ENCODE measurements at places on chromosomes 12 and 14.
A peak's percentile ranks its signal among the peaks of the same experiment; 100 is the strongest.

DNA sequence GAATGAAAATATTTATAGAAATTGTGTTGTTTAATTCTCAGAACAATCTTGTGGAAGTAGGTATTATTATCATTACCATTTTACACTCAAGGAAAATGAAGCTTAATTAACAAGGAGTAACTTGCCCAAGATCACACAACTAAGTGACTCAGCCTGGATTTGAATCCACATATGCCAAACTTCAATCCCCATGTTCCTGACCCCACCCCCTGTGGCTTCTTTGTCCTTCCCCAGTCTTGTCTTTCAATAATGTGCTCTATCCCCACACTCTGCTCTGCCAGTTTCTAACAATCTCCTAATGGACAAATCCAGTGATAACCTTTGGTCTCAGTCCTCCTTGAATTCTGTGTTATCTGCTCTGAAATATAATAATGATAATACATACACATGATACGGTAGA, 355.2 kb downstream of the BMP4 start:
- H3K4me1 ChIP-seq: no peaks in the 10 kb centered on the region
- no peak overlapping the region for H3K4me3 ChIP-seq
- H3K27ac ChIP-seq: no peak overlapping the region
- H3K36me3 ChIP-seq: no peaks in the 10 kb centered on the region

DNA sequence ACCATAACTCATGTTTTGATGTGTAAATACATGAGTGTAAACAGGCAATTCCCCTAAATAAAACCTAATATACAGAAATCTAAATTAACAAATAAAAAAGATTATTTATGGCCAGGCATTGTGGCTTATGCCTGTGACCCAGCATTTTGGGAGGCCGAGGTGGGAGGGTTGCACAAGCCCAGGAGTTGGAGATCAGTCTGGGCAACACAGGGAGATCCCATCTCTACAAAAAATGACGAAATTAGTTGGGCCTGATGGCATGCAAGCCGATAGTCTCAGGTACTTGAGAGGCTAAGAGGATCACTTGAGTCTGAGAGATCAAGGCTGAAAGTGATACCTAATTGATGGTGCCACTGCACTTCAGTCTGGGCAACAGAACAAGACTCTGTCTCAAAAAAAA, 48.7 kb downstream of the BCAT1 start:
- H3K4me3 ChIP-seq: no peak overlapping the region
- H3K27me3 ChIP-seq: no peaks in the 10 kb centered on the region
- no peaks in the 10 kb centered on the region for H3K4me1 ChIP-seq
- no peaks in the 10 kb centered on the region for H3K36me3 ChIP-seq
- no peak overlapping the region for H3K27ac ChIP-seq

GRCh38 chr12:3559601-3560294, 68.7 kb downstream of the PRMT8 start:
- no peak overlapping the region for H3K27ac ChIP-seq
- H3K36me3 ChIP-seq: no peaks in the 10 kb centered on the region
- no peak overlapping the region for H3K4me3 ChIP-seq
- DNase-seq: no peak

- no peak overlapping the region for H3K4me3 ChIP-seq
- no peaks in the 10 kb centered on the region for H3K4me1 ChIP-seq
- H3K27ac ChIP-seq: peak overlapping the region; percentile 26
Observed at GRCh38 chr14:59313144-59313651, 124.7 kb downstream of the DAAM1 start.

DNA sequence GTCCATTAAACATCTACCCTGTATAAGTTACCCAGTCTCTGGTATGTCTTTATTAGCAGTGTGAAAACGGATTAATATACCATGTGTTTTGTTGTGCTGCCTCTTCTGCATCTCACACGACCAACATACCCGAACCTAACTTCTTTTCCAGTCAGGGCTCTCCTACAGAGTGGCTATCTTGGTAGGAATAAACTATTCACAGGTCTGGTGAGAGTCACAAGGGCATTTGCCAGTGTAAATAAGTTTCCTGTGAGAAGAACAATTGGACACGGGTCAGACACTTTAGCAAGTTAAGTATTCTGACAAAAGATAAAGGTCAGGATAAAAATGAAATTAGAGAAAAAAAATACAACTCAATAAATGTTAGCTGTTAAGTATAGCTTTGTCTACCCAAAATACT, 60.9 kb downstream of the MYF5 start:
- H3K4me3 ChIP-seq: no peak overlapping the region
- peak overlapping the region; percentile 43 for H3K27ac ChIP-seq
- H3K27me3 ChIP-seq: no peaks in the 10 kb centered on the region
- no peak for DNase-seq
- H3K36me3 ChIP-seq: no peaks in the 10 kb centered on the region

GRCh38 chr14:101502761-101503392, 58.4 kb upstream of the DIO3 start:
- H3K4me3 ChIP-seq: no peak overlapping the region
- H3K4me1 ChIP-seq: no peaks in the 10 kb centered on the region
- no peak overlapping the region for H3K27ac ChIP-seq

GRCh38 chr14:50359631-50360030, 37.0 kb downstream of the CDKL1 start:
- DNase-seq: no peak
- H3K27ac ChIP-seq: no peak overlapping the region
- no peaks in the 10 kb centered on the region for H3K36me3 ChIP-seq
- H3K4me3 ChIP-seq: no peak overlapping the region
- H3K4me1 ChIP-seq: no peaks in the 10 kb centered on the region
- H3K27me3 ChIP-seq: no peaks in the 10 kb centered on the region

DNA sequence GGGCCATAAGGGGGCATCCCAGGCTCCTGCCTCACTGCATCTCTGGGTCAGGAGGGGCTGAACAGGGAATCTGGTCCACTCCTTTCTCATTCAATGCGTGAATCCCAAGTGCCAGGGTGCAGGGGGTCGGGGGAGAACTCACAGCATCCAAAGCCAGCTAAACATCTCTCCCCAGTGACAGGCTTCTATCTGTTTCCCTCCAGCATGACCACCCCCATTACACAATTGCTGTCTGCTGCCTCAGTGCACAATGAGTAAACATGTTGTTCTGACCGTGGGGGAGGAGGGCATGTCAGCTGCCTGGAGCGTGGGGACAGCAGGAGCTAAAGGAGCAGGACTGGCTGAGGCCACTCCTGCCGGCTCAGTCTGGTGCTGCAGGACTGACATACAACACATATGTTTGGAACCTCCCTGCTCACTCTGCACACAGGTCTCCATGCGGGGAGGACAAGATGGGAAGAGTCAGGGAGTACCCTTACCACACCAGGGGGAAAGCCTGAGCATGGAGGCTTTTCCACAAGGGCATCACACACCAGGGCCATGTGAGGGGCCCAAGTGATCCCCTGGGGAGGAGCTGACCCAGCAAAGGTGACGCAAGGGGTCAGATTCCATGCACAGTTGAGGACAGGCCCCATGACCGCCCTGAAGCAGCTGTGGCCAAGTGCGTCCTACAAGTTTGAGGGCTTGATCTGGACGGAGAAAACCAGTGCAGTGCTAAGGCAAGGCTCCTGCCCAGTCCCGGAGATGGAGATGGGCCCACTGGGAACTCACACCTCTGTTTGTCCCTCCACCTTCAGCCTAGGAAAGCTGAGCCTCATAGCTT, 1.4 kb downstream of the TNS2 start:
- H3K36me3 ChIP-seq: no peaks in the 10 kb centered on the region
- no peaks in the 10 kb centered on the region for H3K27me3 ChIP-seq
- DNase-seq: peak; percentile 78

DNA sequence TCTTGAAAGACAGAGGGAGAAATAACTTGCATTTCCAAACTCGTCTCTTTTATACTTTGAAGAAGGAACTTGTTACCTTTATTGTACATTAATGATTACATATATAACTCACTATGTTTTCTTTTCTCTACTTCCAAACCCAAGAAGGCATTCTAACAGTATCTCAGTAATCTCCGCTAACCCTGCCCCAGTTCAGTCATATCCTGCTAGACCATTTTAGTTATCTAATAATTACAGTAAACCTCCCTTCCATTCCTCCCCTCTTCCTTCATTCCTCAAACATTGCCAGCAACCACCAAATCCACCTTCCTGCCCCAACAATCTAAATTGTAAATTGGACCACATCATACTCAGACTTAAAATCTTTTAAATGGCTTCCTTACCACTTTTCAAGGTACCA, 30.6 kb downstream of the STK38L start:
- no peak for DNase-seq
- H3K36me3 ChIP-seq: no peaks in the 10 kb centered on the region
- H3K27me3 ChIP-seq: no peaks in the 10 kb centered on the region
- H3K27ac ChIP-seq: peak overlapping the region; percentile 87
- H3K4me1 ChIP-seq: no peaks in the 10 kb centered on the region

- no peaks in the 10 kb centered on the region for H3K36me3 ChIP-seq
- H3K4me3 ChIP-seq: no peak overlapping the region
- no peak overlapping the region for H3K27ac ChIP-seq
- H3K4me1 ChIP-seq: no peaks in the 10 kb centered on the region
- H3K27me3 ChIP-seq: no peaks in the 10 kb centered on the region
- DNase-seq: no peak
Observed at GRCh38 chr14:31391977-31392503, 28.3 kb downstream of the HEATR5A start.

DNA sequence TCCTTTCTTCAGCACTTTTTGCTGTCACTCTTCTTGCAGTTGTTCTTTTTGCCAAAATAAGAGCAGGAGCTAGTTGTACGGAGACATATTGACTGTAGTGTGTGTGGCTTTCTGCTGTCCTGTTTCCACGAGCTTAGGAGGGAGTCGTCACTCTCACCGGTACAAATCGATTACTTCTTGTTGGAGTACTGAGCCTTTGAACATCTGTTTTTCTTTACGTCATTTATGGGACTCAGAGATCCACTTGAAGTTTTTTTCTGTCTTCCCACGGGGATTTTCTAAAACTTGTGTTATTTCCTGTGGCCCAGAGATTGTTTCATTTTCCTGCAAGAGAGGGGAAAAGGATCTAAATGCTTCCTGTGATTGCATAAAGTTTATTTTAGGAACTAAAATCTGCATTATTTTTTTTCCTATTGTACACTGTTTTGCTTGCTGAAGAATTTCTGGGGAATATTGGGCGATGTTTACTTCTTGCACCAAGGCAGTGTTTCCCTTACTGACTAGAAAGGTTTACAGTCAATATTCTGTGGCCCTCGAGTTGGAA, 199.8 kb upstream of the ARHGAP5 start:
- no peaks in the 10 kb centered on the region for H3K36me3 ChIP-seq
- H3K4me3 ChIP-seq: no peak overlapping the region
- H3K27me3 ChIP-seq: no peaks in the 10 kb centered on the region

GRCh38 chr14:102272392-102272791, 32.6 kb downstream of the MOK start:
- no peaks in the 10 kb centered on the region for H3K36me3 ChIP-seq
- DNase-seq: no peak
- H3K27ac ChIP-seq: no peak overlapping the region
- no peak overlapping the region for H3K4me3 ChIP-seq
- no peaks in the 10 kb centered on the region for H3K27me3 ChIP-seq

GRCh38 chr14:90301668-90302090, 30.1 kb downstream of the NRDE2 start:
- no peak overlapping the region for H3K4me3 ChIP-seq
- H3K27ac ChIP-seq: peak overlapping the region; percentile 44
- no peak for DNase-seq
- H3K4me1 ChIP-seq: no peaks in the 10 kb centered on the region
- no peaks in the 10 kb centered on the region for H3K36me3 ChIP-seq

DNA sequence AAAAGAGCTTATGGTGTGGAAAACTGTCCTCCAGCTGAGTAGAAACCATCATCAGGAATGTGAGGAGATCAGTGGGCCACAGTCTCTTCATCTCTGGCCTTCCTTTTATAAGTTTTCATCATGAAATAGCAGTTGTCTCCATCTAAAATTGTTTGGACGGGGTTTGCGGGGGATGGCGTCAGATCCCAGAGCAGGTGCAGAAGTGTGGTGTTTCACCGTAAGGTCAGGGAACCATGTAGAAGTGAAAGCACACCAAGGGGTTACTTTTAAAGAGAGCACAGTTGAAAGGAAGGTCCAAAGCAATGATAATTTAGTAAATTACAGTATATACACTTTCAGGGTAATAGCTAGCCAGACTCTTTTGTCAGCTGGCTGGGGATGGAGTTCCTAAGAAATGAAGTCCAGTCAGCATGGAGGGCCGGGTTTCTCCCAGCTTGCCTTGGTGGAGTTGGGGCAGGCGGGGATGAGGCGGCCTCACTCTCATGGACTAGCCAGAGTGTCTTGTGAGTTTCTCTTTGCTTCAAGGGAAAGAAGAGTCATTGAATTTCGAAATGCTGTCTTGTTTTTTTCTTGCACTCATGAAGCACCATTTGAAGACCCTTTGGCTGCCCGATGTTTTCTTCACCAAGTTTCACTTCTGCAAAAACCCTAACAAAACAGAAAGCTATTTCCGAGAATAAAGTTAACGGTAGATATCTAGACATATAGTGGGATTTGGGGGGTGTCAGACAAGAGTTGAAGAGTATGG, 100.6 kb downstream of the ETV6 start:
- DNase-seq: no peak
- no peak overlapping the region for H3K27ac ChIP-seq
- H3K4me1 ChIP-seq: no peaks in the 10 kb centered on the region
- no peaks in the 10 kb centered on the region for H3K27me3 ChIP-seq

GRCh38 chr12:132071040-132071810, 72.9 kb downstream of the DDX51 start:
- no peaks in the 10 kb centered on the region for H3K27me3 ChIP-seq
- H3K27ac ChIP-seq: no peak overlapping the region
- DNase-seq: no peak
- H3K36me3 ChIP-seq: no peaks in the 10 kb centered on the region
- H3K4me3 ChIP-seq: no peak overlapping the region

DNA sequence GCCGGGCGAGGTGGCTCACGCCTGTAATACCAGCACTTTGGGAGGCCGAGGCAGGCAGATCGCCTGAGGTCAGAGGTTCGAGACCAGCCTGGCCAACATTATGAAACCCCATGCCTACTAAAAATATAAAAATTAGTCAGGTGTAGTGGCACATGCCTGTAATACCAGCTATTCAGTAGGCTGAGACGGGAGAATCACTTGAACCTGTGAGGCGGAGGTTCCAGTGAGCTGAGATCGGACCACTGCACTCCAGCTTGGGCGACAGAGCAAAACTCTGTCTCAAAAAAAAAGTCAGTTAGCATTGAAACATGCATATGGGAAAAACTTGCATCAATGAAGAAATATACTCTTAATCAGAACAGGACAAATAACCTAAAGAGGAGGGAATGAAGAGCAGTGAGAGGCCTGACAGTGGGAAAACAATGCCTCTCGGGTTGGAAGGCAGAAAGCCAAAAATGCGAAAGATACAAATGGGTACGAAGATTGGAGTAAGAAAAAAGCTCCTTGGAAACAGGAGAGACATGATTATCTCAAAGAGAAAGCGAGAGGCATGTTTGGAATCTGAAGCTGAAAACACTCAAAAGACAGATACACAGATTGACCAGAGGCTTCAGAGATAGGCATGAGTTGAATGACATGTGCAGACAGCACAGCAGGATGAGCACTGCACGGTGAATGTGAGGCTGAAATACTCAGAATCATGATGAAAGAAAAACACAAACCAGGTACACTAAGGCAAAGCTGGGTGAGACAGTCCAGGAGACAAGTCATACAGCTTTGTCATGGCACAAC, 30.6 kb downstream of the RESF1 start:
- H3K36me3 ChIP-seq: no peaks in the 10 kb centered on the region
- no peaks in the 10 kb centered on the region for H3K4me1 ChIP-seq
- DNase-seq: no peak
- no peak overlapping the region for H3K4me3 ChIP-seq
- H3K27ac ChIP-seq: no peak overlapping the region

- no peak for DNase-seq
- no peaks in the 10 kb centered on the region for H3K4me1 ChIP-seq
- H3K27ac ChIP-seq: no peak overlapping the region
Observed at GRCh38 chr12:11981121-11981733, 89.5 kb upstream of the BCL2L14 start.
